Mesothelial cell of epicardium (in vitro differentiated cells): ENCODE measurements at places on chromosomes 1 and 21.
A peak's percentile ranks its signal among the peaks of the same experiment; 100 is the strongest.

DNA sequence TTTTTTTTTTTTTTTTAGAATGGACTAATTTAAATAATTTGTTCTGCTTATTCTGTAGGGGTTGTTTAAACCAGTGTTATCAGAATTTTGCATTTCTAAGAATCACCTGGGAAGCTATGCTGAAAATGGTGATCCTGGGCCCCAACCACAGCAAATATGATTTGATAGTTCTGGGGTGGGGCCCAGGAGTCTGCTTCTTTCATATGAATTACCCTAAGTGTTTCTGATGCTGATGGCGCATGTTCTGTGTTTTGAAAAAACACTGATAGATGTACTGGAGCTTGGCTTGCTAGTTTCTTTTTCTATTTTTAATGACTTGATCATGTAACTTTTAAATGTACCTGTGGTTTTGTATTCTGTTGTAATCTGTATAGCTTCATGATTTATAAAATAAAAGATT, 89.3 kb downstream of the CDC14A start:
- DNase-seq = no peak

DNA sequence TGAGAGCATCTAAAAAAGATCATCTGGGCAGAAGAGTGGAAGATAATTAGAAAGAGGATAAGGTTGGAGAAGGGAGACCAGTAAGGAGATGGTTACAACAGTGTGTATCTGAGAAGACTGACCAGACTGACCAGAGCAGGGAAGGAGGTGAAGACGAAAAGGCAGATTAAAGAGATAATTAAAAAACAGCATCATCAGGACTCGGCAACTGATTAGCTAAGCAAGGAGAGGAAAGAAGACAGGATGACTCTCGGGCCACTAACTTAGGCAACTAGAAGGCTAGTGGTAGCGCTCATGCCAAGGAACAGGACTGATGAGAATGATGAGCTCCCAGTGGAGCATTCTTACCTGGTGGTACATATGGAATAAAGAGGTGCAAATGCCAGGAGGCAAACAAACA, 3.9 kb downstream of the RBM34 start:
- no peak for DNase-seq

DNA sequence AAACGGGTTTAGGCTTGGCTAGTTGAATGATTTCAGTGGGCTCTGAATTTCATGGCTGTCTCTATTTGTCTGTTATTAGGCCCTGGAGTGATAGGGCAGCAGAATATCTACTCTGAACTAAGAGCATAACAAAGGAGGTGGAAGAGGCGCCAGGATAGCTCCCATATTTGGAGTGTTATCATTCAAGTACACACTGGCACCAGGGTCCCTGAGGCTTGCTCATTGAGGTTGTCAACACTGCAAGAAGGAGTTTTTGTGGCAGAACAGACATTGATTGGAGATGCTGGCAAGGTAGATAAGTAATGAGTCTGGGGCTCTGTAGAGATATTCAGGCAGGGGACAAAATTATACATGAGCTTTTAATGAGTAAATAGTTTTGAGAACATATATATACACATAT, 1748.4 kb downstream of the MRPL39 start:
- no peak for DNase-seq

DNA sequence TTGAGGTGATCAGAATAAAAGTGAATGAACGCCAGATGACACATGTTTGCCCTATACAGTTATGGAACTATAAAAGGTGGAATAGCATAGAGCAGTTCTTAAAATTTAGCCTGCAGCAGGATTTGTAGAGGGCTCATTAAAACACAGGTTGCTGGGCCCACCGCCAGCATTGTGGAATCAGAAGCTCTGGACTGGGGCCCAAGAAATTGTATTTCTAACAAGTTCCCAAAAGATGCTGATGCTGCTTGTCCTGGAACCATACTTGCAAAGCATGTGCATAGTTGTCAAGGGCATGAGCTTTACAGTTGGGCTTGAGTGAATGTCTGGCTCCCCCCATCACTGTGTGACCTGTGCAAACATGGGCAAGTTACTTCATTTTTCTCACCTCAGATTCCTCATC, 37.5 kb upstream of the LRRC53 start:
- DNase-seq = no peak

DNA sequence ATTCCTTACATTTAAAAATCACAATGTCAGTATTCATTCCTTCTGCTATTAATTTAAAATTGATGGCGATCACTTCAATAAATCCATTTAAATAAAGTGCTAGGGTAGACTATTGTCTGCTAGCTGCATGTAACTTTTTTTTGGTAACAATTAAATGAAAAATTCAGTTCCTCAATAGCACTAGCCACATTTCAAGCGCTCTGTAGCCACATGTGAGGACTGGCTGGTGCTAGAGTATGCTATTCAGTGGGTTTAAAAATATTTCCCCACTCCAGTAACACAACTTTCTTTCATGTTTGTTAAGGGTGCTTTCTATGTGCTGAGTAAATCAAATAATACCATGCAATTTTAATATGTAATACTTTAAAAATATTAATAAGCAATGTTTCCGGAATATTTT, 108.2 kb downstream of the LTN1 start:
- DNase-seq = no peak

DNA sequence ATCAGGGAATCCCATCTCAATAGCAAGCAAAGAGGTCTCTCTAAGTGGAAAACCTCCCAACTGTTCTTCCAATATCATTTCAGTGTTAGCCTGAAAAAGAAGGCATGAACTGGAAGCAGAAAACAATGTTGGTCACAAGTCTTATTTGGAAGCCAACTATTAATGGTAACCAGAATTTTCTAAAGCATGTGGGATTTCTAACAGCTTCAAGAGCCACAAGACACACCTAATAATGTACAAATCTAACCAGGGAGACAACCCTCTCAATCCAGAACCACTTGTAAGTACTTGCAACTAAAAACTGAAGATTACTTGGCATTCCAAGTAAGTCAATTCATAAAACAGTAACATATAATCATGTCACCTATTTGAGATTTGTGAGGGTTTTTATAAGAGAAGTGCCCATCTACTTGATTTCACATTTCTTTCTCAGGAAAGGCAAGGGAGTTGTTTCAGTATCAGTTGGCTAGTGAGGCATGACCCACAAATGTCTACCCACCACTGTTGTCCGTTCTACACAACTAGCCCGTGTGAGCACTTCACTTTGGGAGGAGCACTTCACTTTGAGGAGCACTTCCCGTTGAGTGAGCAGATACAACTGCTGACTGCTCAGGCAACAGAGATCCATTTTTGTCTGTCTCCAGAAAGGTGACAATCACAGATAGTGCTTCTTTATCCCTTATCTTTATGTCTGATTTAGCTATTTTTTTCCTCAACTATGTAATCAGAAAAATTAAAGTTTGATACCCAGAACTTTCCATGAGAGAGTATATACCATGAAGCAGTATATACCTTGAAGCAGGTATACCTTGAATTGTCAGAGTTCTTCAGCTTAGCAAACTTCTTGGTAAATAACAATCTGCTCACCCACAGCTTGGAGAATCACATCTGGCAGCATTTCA, 11.1 kb downstream of the STX6 start:
- no peak for DNase-seq

DNA sequence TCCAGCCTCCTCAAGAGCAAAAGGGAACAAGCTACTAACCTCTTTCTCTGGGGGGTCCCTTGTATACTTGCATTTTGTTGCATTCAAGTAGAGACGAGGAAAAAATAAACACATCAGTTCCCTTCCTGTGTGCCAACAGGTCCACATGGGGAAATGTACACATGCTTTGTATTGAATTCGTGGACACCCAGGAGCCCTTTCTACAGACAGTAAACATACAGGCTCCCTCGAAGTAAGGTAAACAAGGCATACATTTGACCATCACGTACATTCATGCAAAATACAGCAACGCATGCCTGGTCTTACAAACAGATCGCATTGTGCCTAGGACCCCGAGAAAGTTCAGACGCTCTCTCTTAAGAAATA, 1.1 kb downstream of the KCND3 start:
- DNase-seq = no peak

DNA sequence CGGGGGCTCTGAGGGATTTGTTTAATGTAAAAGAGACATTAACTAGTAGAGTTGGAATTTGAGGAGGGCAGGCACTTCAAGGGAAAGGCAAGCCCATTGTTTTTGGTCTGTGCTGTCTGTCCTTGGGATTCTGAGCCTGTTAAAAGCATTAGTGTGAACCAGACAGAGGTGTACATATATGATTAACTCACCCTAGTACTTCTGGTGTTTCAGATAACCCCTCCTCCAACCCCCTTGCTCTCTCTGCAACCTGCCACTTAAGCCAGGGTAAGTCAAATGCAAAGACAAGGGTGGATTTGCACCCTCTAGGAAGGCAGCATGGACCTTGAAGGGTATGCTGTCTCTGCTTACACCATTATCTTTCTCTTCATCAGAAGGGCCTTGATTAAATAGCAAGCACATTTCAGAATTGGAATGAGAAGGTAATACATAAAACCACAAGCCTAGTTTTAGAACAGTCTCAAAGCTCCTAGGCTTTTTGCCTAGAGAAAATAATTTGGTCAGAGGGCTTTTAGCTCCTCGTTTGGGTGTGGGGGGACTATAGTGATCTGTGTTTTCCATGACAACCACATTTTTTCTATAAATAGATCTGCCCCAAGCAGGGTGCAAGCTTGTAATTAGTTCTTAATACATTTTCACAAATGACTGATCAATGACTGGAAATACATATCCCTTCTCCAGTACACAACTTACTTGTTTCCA, 120.7 kb upstream of the SGIP1 start:
- no peak for DNase-seq

DNA sequence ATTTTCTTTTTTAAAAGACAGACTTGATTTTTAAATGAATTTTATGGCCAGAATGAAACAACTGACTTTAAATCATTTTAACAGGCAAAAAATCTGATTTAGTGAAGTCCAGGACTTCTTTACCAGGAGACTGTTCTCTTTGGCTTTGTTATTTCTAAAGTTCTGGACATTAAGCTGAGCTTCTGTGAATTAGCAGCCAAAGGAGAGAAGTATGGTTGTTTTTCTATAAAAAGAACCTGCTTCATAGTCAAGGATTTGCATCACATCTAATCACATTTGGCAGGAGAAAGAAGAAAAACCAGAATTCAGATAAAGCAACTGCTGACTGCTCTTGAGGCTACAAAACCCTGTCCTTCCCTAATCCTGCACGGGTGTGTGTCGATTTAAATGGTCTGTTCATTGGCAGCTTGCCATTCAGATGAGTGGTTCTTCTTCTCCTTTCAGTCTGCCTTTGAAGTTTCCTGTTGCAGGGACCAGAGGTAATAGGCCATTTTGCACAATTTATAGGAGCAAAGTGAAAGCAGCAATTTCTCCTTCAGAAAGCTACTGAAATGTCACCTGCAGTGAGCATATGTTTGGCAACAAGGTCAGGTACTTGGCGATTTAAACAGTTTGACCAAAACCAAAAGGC, 215.4 kb downstream of the OLFM3 start:
- DNase-seq = peak; percentile 21

- DNase-seq = no peak
Observed at GRCh38 chr1:224087286-224087794, 26.6 kb upstream of the FBXO28 start.

DNA sequence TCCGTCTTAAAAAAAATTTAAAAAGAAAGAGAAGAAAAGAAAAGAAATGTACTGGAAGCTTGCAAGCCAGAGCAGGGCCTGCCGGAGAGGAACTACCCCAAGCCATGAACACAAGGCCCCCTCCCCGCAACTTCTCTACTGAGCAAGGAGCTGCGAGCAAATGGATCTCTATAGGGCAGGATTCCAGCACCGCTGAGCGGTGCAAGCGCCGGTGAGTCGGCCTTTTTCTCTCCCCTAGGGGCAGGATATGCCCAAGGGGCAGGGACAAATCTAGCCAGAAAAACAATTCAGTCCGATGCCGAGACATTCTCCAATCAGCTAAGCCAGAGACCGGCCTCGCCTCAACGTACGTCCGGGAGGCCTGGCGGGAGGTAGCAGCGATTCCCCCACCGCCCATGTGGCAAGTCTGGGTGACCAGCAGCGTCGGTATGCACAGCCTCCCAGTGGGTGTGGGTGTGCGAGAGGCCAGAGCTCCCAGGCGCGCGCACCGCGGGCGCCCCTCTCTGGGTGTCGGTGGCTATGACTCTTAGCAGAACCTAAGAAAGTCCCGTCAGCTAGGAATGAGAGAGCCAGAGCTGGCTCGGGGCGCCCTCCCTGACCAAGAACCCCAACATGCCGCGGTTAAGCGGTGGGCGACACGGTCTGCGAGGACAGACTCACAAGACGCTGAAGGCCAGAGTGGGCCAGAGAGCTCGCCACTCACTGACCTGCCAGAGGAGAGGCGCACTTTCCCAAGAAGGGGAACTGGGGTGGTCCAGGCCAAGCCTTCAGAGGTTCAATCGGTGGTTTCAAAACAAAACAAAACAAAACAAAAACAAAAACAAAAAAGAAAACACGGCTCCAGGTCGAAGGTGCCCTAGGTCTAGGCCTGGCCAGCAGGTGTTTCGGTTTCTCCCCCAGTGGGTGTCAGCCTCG, 1.9 kb downstream of the CSMD2 start:
- DNase-seq = peak; percentile 67

GRCh38 chr1:244413736-244414135, 38.0 kb downstream of the ADSS2 start:
- no peak for DNase-seq

DNA sequence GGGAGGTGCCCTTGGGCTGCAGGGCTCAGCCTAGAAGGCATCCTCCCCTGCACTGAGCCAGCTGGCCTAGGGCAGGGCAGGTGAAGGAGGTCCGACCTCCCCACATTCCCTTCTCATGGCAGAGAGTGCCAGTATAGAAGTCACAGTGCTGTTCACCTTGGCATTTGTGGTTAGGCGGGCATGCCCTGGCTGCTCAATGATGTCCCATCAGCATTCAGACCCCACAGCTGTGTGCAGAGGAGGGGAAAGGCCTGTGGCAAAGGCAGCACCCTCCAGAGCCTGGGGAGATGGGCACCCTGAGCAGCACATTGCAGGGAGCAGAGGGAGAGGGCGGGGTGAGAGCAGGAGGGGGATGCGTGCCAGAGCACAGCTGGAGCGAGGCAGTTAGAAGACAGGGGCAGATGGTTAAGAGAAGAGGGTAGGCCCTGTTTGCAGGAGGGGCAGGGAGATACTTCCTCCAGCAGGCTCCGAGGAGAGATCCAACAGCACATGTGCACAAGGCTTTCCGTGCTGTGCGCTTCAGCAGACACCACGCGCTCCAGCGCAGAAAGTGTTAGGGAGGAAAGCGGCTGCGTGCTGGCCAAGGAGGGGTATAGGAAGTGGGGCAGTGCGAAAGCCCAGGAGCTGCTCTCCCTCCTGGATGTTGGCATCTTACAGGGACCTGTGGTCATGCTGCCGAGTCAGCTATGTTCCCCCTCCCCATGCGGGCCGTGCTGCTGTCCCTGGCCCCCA, 43.7 kb upstream of the COL6A1 start:
- DNase-seq = no peak

GRCh38 chr1:77276941-77277340, 4.9 kb upstream of the AK5 start:
- DNase-seq = no peak

DNA sequence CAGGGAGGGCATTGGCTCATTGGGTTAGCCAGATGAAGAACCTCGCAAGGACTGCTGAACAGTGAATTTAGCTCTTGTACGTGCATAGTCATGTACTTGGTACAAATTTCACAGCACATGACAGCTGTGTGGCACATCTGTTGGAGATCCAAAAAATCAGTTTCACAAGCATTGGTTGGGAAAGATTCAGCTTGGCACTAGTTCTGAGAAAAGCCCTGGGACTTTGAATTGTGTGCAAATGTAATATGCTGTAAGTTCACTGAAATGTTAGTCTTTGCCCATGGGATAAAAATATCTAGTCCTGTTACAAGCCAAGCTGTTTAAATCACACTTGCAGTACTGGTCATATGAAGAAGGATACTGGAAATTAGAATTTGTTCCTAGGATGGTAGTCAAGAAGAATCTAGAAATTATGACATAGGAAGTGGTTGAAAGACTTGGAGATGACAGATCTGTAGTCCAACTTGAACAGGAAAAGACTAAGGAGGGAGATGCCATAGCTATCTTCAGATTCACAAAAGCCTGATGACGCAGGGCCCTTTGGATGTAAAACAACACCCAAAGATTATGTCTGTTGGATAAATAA, 19.2 kb downstream of the LAMC2 start:
- DNase-seq = no peak
